ENCODE measurements at places on chromosomes 1 and 21.
A peak's percentile ranks its signal among the peaks of the same experiment; 100 is the strongest.

GRCh38 chr1:201648066-201648906 is 109.4 kb downstream of the NAV1 start:
- no peak for DNase-seq

DNA sequence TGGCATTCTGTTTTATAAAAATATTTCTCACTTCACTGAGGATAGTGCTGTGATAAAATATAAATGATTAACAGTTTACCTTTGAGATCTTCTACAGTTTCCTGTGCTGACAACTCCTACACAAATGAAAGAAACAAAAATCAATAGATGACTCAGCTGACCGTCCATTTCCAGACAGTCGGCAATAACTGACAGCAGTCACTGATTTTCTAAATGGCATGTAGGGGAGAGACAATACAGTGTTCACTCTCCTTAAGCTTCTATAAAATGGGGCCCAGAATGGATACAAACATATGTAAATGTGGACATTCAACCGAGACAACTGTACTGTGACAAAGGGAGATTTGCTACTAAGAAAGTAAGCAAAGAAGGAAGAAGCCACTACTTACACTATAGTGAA is 34.3 kb downstream of the PCNX2 start:
- DNase-seq = peak; percentile 50

GRCh38 chr21:36730291-36731281 is 31.7 kb downstream of the SIM2 start:
- DNase-seq = no peak

DNA sequence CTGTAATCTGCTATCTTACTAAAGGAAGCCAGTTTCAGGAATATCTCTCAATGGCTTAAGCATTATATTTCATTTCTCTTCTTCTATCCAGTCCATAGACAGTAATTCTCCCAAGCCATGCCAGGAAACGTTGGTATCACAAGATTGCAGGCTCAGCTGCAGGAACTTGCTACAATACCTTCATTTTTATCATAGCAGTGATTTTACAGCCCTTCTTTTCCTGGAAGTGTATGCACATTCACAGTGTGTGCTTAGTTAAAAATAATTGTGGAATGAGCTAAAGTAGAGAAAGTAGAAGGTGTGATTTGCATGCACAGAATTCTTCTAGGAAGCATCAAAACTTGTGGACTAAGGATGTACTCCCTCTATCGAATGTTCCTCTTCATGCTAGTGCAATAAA is 647.2 kb upstream of the PTBP2 start:
- no peak for DNase-seq

- DNase-seq = no peak
These were observed 29.7 kb downstream of the UBE2T start for GRCh38 chr1:202311875-202312635.

DNA sequence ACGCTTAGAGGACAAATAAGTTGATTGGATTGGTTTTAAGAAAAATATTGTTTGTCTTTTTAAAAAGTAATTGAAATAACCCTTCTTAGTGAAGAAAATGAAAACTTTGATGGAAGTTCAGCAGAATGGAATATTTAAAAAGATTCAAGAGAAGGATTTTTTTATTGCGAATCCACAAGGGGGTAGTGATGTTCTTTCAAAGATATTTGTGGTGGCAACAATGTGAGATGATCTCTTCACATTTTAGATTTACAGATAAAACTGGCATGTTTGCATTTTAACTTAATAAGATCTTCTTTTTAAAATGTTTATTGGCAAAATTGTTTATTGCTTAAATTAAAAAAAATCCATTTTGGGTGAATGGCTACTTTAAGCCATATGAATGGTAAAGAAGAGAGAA is 8.9 kb downstream of the CAMTA1 start:
- peak; percentile 8 for DNase-seq

GRCh38 chr1:92820551-92820950 is 11.3 kb upstream of the RPL5 start:
- no peak for DNase-seq

DNA sequence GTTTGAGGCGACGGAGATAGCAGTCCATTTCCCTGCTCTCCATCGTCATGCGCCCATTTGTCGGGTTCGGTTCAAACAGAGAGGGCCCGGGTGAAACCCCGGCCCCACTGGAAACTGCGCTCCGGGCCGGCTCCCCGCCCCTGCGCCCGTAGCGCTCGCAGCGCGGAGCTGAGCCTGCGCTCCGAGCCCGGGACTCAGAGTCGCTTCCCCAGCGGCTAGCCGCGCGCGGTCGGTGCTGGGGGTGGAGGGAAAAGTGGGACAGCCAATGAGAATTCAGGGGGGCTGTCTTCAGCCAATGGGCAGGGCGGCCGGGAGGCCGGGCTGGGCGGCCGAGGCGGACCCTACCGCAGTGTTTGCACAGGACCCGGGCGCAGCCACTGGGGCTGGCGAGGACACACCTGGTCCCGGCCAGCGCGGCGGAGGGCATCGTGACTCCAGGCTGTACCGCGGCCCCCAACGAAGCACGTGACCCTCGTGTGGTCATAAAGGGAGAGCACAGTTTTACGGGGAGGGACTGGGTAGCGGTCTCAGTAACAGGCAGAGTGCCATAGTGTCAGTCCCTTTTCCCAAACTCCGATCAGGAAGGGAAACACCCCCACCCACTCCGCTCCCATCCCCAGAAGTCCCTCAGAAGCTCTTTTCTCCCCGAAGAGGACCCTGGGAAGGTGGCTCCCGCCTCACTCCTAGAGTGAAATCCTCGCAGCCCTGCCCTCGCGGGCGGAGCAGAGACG is at the start of gene INKA2:
Gene INKA2 (minus strand): TSS at position 202 of the 731 bp plus-strand sequence. CDS start 153 bp downstream, at position 49.
- DNase-seq = peak; percentile 88

GRCh38 chr1:236741753-236742152 is 53.3 kb upstream of the MTR start:
- no peak for DNase-seq

DNA sequence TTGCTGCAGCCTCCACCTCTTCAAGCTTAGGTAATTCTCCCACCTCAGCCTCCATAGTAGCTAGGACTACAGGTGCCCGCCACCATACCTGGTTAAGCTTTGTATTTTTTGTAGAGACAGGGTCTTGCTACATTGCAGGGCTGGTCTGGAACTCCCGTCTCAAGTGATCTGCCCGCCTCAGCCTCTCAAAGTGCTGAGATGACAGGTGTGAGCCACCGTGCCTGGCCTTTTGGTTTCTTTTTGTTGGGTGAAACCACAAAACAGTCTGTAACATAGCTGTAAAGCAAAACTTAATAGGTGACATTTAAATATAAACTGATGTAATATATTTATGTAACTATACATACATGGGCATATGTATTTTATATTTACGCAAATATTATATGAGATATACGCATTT is 3.1 kb upstream of the DNAJC11 start:
- no peak for DNase-seq

DNA sequence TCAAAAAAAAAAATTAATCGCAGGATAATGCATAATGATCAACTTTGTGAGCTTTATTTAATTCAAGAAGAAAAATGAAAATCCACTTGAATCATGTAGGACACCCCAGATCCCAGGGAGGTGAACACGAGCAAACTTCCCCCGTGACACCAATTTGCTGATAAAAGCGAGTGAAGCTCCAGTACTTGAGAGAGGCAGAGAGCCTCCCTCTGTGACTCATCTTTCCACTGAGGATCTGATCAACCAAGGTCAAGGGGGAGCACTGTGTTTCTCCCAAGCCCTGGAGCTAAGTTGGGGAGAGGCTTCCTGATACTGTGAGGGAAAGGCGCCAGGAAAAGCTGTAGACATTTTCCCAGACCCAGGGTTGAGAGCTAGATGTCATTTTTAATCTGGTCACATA is 160.9 kb downstream of the SLC44A5 start:
- DNase-seq = no peak

GRCh38 chr1:94873520-94874351 is 53.2 kb downstream of the CNN3 start:
- DNase-seq = no peak

- peak; percentile 56 for DNase-seq
These were observed 5.5 kb upstream of the FOXD2 start for GRCh38 chr1:47432071-47433036.

- no peak for DNase-seq
These were observed 2.7 kb upstream of the GPR88 start for GRCh38 chr1:100535264-100535663.

DNA sequence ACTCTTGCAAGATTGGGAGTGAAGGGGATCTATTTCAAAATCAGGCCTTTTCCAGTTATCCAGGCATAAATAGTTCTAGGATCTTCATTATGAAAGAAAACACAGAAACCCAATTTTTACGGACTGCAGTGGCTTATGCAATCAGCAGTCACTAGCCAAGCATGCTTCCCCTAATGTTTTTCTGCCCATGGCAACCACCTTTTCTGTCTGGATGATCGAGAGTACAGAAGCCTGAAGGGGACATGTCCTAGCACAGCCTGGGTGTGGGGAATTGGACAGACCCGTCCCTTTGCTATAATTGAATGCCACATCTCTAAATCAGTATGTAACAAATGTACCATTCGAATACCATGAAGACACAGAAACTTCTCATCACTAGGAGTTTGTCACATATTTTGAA is 29.8 kb upstream of the NCAM2 start:
- DNase-seq = no peak

- no peak for DNase-seq
These were observed 8.2 kb downstream of the TTLL7 start for GRCh38 chr1:83990734-83991133.

GRCh38 chr1:233079574-233079973 is 129.2 kb downstream of the NTPCR start:
- DNase-seq = no peak

DNA sequence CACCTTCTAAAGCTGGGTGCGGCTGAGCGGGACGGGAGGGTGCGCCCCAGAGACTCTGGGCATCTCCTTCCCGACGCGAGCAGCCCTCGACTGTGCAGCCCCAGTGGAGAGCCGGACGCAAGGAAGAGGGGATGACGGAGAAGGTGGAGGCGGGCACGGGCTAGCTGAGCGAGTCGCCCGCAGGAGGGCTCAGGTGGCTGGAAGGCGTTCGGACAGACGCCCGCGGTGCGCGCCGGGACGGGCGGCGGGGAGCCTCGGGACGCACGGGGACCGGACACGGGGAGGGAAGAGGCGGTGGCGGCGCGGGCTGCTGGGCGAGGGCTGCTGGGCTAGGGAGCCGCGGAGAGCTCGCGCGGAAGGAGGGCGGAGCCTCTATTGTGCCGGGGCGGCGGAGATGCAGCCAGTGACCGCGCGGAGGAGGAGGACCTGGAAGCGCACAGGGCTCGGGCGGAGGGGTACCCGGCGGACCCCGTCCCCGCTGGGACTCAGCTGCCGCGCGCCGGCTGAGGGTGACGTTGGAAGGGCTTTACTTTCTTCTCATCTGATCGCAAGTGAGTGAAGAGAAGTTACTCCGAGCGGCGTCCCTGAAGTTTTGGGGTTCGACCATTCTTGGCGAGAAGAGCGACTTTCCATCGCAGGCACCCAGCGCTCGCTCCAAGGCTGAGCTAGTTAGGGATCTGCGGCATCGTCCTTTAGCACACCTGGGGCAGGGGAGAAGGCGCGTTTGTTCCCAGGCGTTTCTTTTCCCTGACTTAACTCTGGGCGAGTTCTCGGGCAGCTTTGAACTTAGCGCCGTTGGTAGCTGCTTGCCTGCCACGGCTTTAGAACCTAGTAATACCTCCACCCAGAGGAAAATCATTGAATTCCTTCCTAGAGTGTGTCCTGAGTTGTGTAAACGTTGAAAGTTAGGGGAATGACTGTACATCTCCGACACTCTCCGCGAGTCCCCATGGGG is at the start of gene OLFML2B:
Gene OLFML2B (minus strand): TSS at position 323 of the 955 bp plus-strand sequence. CDS start 439 bp downstream, outside the sequence.
- DNase-seq = peak; percentile 41

DNA sequence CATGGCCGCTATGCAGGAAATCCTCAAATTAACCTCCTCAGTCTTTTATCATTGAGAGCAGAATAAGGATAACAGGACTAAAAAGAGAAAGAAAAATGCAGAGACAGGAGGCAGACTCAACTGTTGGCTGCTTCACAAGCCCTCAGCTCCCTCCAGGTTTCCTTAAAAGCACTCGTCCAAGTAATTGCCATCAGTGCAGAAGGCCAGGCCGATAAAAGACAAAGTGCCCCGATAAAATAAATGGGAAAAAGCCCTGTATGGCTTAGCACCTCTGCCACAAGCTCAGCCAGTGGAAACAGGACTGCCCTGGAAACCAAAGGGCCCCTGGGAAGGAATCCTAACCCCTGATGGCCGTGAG is 8.1 kb downstream of the S100A6 start:
- no peak for DNase-seq

DNA sequence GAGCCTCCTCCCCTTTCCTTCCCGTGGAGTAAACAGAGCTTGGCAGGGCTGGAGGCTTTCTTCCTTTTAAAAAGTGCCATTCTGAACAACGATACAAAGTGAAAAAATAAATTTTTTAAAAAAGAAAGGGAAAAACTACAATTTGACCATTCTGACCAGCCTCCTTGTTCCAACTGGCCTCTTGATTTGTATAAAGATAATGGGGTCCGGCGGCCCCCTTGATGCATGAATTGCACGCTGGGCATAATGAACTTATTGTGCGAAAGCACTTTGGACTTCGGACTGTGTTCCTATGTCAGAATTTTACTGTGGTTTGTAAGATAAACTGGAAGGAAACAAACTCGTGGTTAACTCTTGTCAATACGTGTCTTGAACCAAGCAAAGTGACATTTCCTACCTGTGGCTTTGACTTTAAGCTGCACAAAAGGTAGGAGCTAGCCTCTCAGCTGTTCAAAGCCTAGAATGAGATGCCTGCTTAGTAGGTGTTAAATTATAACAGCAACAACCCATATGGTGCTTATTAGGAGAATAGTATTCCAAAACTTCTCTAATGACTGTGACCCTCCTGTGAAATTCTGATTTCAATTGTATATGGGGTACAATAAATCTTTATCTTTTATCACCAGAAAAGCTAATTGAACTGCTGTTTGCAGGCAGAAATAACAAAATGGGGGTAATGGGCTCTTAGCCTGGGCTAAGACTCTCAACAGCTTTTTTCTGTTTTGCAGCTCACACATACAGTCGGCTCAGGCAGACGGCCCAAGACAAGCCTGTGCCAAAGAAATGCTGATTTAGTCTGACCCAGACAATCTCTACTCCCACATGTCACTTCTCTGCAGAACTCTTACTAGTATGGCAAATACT is 9.3 kb downstream of the IRF2BP2 start:
- DNase-seq = peak; percentile 61

DNA sequence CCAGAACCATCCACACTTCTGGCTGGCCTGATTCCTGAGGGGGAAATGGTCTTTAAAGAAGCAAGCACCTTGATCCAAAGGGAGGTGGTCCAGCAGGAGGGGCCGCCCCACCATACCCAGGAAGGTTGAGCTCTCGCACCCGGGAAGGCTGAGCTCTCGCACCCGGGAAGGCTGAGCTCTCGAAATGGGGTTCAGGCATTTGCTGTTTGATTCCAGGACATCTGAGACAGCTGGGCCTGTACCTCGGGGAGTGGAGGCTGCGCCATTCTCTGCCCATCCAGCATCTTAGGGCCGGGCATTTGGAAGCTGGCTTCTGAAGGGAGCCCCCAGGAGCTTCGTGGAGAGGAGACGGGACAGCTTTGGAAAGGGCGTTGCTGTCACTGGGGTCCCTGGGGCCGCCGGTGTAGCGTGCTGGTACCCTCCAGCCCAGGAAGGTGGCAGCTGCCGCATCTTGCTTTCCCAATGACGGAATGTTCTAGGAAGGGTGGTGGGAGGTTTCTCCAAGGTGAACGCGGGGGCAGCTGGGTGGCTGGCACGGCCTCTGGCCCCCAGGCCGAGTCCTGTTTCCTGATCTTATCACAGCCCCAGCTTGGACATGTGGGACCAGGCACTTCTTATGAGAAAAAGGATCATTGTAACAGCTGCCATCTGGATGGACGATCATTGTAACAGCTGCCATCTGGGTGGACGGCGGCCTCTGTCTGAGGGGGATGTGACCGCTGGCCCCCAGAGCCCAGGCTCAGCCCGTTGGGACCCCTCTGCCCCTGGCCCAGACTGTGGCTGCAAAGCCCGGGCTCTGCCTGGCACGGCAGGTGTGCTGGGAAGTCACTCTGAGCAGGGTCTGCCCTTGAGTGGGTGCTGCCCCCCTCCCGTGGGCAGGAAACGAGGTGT is 61.6 kb downstream of the COL18A1 start:
- no peak for DNase-seq

GRCh38 chr1:11778844-11779623 is 17.0 kb downstream of the C1orf167 start:
- DNase-seq = no peak

Data from activated CD4-positive, alpha-beta T cell treated with anti-CD3 and anti-CD28 coated beads, Interleukin-2, Interleukin-4, amounts not matched to agents 100 ng/mL and 50 ng/mL, durations not matched to agents 16 hours and 8 hours (primary cell).